Hematopoietic multipotent progenitor cell treated with erythropoietin and hydrocortisone succinate and interleukin-3 and kit ligand, for 8 days (in vitro differentiated cells): ENCODE measurements at places on chromosomes 11 and 22.

GRCh38 chr22:25757686-25758085, 15.7 kb downstream of the MYO18B start:
- DNase-seq = no peak

DNA sequence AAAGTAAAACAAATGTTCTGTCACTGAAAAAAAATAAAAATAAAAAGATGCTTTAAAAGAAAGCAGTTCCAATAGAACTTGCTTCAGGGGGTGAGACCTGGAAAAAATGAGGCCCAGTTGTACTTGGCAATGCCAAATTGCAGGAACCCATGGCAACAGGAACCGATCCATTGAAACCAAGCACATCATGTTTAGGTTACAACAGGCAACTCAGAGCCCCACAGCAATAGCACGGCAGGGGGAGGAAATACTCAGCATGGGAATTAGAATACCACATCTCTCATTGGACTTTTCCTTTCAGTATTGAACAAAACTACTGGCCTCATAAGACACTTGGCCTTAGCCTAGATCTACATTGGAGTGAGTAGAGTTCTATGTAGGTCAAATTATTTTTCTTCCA, 84.3 kb downstream of the MSANTD4 start:
- no peak for DNase-seq

GRCh38 chr22:50361222-50361621, 18.1 kb downstream of the PPP6R2 start:
- DNase-seq = no peak

GRCh38 chr22:29524442-29525191, 28.9 kb downstream of the THOC5 start:
- peak; percentile 41 for DNase-seq

GRCh38 chr11:36490026-36490806, 19.9 kb downstream of the TRAF6 start:
- DNase-seq = peak; percentile 14
